ENCODE measurements at places on chromosomes 16 and 17. TPM values are rescaled to one million over a fixed set of nuclear protein-coding genes. Genes with fewer than 3 reads are reported as not detected.

NARF gene
- total RNA-seq = 73.3 TPM

DNA sequence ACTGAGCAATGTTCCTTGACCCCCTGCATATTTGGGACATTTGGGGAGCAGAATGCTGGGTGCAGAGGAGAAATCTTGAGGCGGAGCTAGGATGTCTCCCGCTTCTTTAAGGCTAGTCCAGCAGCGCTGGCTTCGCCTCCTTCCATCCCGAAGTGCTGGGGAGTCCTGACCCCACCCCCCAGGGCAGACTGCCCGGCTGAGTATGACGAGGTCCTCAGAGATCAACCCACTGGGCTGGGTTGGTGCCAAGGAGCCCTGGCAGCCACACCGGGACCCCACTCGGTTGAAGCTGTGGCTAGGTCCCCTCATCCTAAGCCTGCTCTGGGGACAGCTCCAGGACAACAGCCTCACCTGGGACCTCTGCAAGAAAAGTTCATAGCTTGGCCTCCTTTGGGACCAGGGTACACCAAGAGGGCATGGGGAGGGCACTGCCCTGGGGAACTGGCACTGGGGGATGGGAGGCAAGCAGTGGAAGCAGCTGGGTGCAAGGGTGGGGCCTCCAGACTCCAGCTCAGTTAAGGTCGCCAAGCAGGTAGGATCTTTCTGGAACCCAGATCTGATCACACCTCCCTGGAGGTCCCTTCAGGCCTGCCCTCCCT lies 11.0 kb downstream of the RHBDF2 start:
- no peak for DNase-seq
- peaks cover 18% of the 10 kb centered on the region for H3K4me1 ChIP-seq
- H3K27me3 ChIP-seq = no peaks in the 10 kb centered on the region

DNA sequence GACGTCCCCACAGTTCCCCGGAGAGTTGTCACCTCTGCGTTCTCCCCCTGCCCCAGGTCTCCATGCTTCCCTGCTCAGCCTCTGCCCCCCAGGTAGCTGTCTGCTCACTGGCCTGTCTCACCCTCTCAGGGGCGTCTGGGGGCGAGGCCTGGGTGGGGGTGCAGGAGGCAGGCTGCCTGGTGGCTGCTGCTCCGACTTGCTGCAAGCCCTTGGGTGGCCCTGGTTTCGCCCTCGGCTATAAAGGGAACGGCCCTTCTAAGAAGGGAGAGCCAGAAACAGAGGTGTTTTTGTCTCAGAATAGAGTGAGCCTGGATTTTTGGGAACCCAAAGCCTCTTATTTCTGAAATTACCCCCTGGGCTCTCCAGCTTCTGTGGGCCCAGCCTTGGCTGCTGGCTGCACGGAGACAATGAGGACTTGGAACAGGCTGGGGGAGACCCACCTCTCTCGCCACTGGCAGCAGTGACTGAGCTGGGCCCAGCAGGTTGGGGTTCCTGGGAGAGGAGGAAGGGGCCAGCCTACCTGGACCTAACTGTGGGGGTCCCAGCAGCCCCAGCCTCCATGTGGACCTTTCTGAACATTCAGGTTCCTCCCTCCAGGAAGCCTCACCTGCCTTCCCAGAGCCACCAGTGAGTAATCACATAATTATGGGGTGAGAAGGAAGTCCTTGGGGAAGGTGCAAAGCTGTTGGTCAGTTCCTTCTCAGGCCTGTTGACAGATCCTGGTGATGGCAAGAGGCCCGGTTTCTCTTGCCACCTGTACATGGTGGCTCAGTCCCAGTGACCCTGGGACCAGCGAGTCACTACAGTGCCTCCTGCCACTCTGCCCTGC lies 15.5 kb upstream of the SPNS2 start:
- DNase-seq = no peak
- peaks cover 7% of the 10 kb centered on the region for H3K4me1 ChIP-seq
- H3K27me3 ChIP-seq = no peaks in the 10 kb centered on the region
- no peaks in the 10 kb centered on the region for H3K36me3 ChIP-seq
- H3K27ac ChIP-seq = no peak overlapping the region

FKBP10 gene
- 259 TPM for total RNA-seq

RAB37 gene
- total RNA-seq = not detected

DNA sequence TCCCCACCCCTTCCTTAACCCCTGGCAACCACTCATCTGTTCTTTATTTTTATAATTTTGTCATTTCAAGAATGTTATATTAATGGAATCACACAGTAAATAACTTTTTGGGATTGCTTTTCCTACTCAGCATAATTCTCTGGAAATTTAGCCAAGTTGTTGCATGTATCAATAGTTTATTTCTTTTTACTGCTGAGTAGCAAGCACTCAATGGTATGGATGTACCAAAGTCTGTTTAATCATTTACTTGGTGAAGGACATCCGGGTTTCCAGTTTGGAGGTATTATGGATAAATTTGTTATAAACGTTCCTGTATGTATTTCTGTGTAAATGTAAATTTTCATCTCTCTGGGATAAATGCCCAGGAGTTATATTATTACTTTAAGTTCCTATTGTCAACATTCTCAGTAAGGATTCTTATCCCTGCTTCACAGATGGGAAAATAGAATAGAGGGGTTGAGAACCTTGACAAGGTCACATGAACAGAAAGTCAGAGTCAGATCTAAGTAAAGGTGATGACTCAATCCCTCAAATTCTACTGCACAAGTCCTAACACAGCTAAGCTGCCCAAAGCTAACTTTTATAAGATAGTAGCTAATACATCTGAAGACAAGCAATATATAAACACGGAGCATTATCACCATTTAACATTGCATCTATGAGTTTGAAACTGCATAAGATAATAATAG lies 62.4 kb upstream of the MTMR4 start:
- DNase-seq = no peak
- peaks cover 22% of the 10 kb centered on the region for H3K27me3 ChIP-seq
- H3K4me1 ChIP-seq = peaks cover 12% of the 10 kb centered on the region
- H3K27ac ChIP-seq = no peak overlapping the region
- H3K36me3 ChIP-seq = no peaks in the 10 kb centered on the region
- no peak overlapping the region for H3K4me3 ChIP-seq

Data from neural crest cell (in vitro differentiated cells).